Fibroblast of skin of scalp (primary cell): ENCODE measurements at places on chromosomes 3 and 15.

GRCh38 chr3:113234028-113234427, 22.7 kb downstream of the BOC start:
- DNase-seq: no peak

DNA sequence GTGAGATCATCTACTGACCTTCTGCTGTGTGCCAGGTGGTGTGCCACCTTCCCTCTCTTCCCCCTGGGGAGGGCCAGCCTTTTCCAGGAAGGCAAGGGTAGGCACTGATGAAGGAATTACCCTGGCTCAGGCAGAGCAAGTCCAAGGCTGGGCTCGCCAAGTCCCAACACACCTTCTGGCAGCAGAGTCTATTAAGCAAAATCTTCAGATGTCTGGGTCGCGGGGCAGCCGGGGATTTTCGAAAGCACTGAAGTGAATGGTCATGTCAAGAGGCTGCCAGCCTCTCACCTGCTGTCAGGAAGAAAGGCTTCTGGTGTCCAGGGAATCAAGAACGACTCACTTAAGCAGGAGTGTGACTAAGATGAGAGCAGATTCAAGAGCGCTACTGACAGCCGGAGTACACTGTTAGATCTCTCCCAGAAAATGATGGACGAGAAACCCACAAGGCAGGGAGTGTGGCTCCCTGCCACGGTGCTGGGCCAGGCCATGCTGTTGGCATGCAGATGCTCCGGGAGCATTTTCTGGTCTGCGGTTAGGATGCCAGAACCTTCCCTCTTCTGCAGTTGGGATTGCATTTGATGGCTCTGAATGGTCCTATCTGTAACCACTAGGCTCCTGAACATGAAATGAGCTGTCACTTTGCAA, 479.8 kb downstream of the SHQ1 start:
- no peak for DNase-seq

DNA sequence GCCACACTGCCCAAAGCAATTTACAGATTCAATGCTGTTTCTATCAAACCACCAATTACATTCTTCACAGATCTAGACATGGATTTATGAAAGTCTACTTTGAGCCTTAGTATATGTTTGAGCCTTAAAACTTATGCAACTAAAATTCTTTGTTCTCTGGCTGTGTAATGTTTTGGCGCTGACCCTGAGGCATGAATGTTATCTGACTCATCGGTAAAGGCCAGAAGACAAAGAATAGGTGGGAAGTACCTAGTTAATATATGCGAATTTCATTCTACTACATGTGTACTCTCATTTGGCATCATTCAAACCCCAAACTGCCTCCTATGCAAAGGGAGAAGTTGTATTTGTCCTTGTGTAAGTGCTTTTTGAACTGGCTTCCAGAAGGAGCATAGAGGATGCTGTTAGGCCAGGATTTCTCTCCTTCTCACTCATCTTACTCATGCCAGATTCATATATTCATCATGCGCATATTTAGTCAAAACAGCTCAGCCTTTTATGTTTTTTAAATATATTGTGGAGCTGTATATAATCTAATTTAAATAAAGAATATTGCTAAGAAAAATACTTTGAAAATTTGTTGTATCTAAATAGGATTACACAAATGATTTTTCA, 204.2 kb downstream of the NFKBIZ start:
- DNase-seq: peak; percentile 10

- peak; percentile 30 for DNase-seq
Measured at GRCh38 chr3:169118666-169119370, 544.7 kb downstream of the MECOM start.

DNA sequence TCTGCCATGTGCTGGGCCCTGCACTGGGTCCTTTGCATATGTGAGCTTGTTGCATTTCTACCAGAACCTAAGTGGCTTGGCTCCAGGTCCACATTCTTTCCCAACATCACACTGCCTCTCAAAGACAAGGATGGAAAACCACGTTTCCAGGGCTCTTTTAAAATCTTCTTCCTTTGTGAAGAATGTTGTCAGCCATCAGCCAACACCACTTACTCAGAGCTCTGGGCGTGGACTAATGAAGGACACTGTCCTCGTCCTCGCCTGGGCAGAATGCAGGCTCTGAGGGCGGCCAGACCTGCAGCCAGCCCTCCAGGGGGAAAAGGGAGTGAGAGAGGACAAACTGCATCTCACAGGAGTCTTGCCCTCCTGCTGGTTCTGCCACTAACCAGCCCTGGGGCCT, 49.7 kb downstream of the MAGEF1 start:
- DNase-seq: peak; percentile 36

GRCh38 chr3:151931171-151931570, 57.7 kb downstream of the SUCNR1 start:
- DNase-seq: no peak

GRCh38 chr15:101828774-101829173, 16.8 kb downstream of the OR4F15 start:
- no peak for DNase-seq

- DNase-seq: peak; percentile 51
Measured at GRCh38 chr3:59245859-59246501, 196.2 kb upstream of the CFAP20DC start.

DNA sequence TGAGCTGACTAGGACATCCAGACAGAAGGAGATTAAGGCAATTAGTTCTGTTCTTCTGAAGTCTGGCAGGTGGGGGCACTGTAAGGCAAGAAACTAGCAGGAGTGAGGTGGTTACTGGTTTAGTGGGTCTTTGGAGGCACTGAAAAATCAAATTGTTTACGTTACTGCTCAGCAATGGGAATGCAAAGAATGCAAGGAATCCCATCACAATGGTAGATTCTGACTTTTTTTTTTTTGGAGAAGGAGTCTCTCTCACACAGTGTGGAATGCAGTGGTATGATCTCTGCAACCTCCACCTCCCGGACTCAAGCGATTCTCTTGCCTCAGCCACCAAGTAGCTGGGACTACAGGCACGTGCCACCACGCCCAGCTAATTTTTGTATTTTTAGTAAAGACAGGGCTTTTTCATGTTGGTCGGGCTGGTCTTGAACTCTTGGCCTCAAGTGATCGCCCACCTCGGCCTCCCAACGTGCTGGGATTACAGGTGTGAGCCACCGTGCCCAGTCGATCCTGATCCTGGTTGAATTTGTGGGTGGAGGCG, 16.4 kb downstream of the FAM107A start:
- DNase-seq: peak; percentile 98

GRCh38 chr3:108123326-108123725, 32.5 kb upstream of the CD47 start:
- no peak for DNase-seq

GRCh38 chr3:131694376-131694775, 191.6 kb upstream of the MRPL3 start:
- peak; percentile 76 for DNase-seq

GRCh38 chr3:113247068-113247467, 35.7 kb downstream of the BOC start:
- DNase-seq: no peak

DNA sequence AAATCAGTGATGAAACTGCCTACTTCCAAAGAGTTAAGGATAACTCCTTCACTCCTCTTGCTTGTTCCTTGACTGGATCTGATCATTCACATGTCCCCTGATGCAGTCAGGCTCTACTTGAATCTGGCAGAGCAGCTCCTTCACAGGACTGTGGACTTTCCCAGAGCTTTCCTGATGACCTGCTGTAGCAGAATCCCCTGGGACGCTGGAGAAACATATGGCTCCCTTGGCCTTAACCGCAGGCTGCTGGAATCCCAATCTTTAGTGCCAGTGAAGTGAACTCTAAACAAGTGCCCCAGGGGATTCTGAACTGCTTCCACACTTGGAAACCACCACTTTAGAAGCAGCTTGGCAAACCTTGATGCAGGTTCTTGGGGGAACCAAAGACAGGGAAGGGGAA, 217.8 kb downstream of the CHST2 start:
- peak; percentile 84 for DNase-seq

- DNase-seq: no peak
Measured at GRCh38 chr3:114441386-114441785, 147.6 kb downstream of the TIGIT start.

DNA sequence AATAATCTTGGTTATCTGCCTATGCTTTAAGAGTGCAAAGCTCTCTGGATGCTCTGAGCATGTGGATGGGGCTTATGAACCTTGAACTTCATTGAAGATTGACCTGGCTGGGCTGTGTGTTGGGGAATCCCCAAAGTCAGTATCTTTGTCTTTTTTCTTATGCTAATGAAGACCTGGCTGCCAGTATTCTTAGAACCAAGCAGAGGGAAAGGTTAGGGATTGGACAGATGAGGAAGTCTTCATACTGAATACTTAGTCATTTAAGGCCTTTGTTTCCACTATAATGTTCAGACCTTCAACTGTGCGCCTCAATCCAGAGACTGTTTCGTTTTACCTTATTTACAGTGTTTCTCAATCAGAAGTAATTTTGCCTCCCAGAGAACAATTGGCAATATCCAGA, 42.5 kb upstream of the CMTM7 start:
- no peak for DNase-seq

DNA sequence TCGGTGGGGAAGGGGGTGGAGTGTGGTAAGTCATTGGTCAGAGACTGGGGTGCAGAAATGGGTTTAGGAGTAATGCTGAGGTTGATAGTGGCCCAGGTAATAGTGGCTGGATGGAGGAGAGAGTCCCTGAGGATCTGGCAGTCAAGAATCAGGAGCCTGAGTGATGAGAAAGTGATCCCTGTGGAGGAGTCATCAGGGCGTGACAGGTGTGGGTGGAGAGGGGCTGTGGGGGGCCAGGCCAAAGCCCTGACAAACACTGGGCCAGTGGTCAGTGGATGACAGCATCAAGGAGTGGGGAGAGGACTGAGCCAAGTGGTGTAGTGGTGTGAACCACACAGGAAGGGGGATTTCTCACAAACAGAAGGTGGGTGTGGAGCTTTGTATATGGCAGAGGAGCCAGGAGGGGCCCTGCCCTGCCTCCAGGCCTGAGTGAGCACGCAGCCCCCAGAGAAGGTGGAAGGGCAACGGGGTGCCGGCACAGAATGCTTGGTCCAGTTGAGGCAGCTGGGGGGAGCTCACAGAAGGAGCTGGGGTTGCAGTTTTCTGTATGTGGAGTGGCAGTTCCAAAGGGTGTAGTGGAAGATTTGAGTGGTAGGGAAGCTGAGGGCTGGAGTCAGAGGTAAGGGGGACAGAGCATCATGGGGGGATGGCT, 77.1 kb downstream of the SPSB4 start:
- no peak for DNase-seq

DNA sequence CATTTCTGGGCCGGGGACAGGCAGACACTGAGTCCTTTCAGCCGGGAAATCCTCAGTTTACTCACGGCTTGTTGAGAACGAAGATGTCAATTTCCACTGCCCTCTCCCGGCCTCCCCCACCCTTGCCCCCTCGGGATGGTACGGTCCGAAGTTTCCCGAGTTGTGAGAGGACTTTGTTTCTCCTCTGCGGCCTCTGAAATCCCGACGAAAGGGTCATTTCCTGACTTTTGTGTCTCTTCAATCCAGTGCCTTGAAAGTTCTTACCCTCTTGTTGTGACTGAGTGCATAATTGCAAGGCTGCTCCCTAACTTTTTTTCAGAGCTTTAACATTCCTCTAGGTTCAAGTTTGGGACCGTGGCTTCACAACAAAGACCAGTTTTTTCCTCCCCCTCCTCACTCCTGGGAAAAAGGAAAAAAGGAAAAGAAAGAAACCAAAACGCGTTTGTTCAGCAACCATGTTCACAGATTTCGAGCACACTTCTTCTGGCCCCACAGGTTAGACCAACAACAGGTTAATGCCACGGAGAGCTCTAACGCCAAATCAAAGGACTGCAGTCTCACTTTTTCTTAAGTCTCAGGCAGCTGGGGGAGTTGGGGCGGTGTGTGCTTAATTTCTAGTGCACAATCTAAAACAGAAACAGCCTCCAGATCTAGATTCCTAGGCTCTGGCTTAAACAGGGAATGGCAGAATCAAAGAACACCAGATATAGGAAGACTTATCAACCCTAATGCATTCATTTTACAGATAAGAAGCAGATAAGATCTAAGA, 138.9 kb downstream of the TMCO5A start:
- no peak for DNase-seq

GRCh38 chr15:31305796-31306425, 20.7 kb upstream of the KLF13 start:
- DNase-seq: no peak

- no peak for DNase-seq
Measured at GRCh38 chr3:181534781-181535221, 176.9 kb upstream of the SOX2 start.

DNA sequence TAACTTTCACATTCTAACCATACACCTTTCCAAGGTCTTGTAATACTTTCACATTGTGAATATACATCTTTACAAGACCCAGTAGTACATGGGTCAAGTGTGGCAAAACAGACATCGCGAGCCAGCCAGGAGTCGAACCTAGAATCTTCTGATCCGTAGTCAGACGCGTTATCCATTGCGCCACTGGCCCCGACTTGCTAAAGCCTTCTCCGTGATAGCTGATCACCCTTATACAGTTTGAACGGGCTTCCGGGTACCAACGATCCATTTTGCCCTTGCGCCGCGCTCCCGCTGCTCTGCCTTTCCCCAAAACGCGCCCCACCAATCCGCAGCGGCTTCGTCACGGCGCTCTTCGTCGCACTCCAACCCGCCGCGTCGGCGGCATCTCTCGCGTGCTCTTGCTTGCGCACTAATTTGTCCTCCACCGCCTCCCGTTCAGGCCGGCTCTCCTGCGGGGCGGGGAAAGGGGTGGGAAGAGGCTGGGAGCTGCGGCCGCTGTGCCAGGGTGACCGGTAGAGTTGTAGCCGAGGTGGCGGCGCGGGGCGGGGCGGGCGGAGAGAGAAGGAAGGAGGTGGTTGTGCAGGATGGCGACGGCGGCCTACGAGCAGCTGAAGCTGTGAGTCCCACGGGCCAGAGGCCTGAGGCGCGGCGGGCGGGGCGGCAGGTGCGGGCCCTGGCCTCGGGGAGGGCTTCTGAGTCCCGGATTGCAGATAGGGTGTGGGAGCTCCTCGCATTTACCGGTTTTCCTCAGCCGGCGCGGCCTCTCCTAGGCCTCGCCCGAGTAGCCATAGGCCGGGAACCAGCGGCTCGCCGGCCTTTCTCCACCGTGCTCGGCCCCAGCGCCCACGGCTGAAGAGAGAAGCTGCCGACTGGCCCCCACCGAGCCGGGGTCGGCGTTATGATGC, at the start of gene SACM1L:
TSS of gene SACM1L (plus strand) at position 515 of the 905 bp plus-strand sequence. CDS start at position 585, 70 bp downstream.
- DNase-seq: peak; percentile 99

DNA sequence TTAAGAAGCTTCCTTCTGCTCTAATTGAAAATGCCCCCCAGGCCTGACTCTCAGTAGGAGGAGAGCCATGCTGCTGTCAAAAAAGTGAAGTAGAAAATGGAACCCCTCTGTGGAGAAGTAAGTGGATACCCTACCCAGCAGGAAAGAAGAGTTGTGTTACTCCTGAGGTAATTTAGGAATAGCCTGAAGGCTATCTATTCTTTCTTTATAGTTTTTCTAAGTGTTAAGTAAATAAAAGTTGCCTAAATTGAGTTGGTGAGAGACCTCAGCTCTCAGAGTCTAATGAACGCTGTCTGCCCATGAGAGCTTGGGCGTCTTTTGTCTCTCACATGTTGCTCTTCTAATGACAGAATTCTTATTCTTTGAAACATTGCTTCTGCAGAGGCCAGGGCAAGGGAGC, 116.2 kb downstream of the NSUN3 start:
- DNase-seq: no peak

GRCh38 chr3:66629982-66630368, 129.2 kb upstream of the LRIG1 start:
- DNase-seq: peak; percentile 31

- DNase-seq: no peak
Measured at GRCh38 chr15:69656271-69657030, 203.8 kb downstream of the RPLP1 start.
